Stimulated activated CD4-positive, alpha-beta T cell treated with anti-CD3 and anti-CD28 coated beads, Interleukin-2, amount 100 ng/mL, for 24 hours (primary cell): ENCODE measurements at places on chromosomes 2 and 18.
A peak's percentile ranks its signal among the peaks of the same experiment; 100 is the strongest.

DNA sequence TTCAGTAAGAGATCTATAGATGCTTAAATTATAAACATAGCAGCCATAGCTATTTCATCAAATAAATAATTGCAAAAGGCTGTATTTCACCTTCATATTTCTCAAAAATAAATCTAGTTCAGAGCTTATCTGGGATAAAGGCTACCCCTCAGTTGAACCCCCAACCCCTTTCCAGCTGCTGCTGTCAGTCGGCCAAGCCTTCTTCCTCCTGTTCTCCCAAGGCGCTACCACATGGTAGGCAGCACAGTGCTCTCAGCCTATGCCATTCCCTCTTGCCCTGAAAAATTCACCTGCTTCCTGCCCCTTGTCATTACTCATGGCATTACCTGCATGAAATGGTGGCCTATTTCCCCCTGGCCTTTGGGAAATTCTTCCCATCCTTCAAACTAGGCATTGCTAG is 136.5 kb downstream of the NYAP2 start:
- no peak for DNase-seq

- no peak for DNase-seq
These were observed 76.6 kb upstream of the GRB14 start for GRCh38 chr2:164697688-164698461.

DNA sequence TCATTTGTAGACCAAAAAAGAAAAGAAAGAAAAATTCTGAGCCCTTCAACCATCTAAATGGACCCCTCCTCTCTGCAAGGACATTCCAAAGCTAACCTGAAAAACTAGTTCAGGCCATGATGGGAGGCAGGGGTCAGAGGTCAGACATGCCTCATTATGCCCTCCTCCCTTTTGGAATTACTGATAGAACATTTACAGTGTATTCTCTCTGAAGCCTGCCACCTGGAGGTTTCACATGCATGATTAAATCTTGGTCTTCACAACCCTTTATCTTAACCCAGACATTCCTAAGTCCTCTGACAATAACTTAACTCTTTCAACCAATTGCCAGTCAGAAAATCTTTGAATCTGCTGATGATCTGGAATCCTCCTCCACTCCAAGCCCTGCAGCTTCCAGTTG is 86.0 kb downstream of the SPP2 start:
- DNase-seq: no peak

- DNase-seq: no peak
These were observed 388.6 kb upstream of the TNP1 start for GRCh38 chr2:217248312-217248935.

GRCh38 chr2:235598532-235599531 is 105.0 kb downstream of the AGAP1 start:
- no peak for DNase-seq

GRCh38 chr2:96537734-96538486 is 1.4 kb downstream of the ARID5A start:
- DNase-seq: peak; percentile 46

DNA sequence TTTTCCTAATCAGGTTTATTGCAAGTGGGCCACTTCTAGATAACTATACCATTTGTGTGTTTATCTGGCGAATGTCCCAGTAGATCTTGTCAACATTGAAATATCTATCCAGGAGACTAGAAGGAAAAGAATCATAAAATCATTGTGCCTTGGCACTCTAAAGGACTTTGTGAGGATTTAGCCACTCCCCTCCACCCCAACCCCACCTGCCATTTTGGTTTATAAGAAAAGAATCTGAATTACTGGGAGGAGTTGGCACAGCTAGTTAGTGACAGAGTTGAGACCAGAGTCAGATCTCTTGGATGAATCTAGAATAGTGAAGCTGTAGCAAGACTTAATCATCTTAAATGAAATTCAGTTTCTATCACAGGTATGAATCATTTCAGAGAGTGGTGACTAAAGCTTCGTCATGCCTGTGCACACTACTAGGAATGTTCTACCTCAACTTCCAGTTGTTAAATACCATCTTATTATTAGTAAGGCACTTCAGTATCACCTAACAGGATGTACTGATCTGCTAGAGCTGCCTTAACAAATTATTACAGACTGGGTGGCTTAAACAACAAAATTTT is 212.7 kb upstream of the SLC14A2 start:
- no peak for DNase-seq

DNA sequence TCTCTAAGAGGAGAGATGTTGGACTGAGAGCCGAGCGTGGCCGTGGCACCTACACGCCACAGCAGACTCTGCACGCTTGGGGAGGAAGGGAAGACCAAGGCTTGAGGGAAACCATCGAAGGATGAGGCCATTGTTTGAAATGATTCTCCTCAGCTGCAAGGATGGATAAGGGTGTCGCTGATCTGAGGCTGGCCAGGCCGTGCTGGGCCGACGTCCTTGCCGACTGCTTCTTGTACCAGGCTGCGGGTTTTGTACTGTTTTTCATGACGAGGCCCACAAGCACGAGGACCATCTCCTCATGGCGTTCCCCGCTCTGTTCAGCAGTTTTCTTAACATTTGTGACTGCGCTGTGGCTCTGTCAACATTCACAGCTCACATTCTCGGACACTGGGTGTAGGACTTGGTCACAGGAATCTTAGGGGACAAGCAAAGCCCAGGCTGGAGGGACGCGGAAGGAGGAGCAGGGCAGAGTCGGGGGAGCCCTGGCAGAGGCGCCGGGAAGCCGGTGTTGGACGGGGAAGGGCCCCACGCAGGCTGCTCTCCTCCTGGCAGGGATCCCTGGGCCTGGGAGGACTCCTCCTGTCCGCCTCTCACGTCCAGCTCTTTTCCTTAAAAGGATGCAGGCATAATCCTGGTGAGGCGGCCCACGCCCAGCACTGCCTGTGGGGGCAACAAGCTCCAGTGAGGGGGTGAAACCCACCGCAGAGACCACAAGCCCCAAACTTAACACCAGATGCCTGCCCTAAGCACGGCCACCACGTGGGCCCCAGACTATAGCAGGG is 259.0 kb upstream of the SALL3 start:
- no peak for DNase-seq

DNA sequence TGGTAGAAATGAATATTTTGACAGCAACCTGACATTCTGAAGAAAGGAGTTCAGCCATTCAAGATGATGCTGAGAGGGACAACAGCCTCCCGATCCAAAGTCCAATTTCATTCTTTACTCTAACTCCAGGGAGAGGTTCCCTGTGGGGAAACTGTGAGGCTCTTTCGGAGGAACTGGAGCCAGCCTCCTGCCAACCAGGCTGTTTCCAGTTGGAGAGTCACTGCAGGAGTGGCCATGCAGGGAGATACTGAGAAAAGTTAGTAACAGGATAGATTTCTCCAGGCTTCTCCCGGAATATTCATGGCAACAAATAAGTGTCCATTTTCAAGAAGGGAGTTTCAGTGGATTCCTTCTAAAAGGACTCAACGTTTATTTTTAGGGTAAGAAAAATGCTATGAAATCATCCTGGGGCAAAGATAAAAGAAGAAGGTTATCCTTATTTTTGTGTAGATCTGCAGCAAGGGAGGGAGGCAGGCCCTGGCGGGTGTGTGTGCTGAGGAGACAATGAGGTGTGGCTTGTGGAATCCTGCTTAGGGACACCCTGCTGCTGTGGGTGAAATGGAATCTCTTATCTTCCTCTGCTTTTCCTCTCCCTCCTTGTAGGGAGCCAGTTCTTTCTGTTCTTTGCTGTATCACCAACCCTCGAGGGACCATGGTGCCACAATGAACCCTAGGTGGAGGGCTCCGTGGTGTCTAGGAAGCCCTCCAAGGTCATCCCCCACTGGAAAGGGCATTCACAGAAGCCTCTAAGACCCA is 18.1 kb downstream of the KLHL14 start:
- no peak for DNase-seq

GRCh38 chr2:235934059-235934773 is 234.0 kb downstream of the GBX2 start:
- DNase-seq: no peak

- no peak for DNase-seq
These were observed 106.4 kb downstream of the ACOXL start for GRCh38 chr2:110838657-110839384.

DNA sequence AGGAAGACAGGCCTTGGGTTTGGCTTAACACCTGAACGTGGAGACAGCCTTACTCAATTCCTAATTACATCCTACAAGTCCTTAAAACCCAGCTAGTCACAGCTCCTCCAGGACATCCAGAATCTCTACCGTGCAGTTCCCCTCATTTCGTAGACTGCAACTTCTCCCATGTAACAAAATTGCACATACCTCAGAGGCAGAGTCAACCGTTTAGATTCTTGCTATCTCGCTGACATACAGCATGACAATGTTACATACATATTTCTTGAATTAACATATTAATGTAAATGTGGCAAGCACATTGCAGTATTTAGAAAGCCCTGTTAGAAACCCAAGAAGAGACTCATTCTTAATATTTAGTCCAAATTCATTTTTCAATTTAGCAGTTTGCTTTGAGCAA is 358.7 kb downstream of the SETBP1 start:
- no peak for DNase-seq

DNA sequence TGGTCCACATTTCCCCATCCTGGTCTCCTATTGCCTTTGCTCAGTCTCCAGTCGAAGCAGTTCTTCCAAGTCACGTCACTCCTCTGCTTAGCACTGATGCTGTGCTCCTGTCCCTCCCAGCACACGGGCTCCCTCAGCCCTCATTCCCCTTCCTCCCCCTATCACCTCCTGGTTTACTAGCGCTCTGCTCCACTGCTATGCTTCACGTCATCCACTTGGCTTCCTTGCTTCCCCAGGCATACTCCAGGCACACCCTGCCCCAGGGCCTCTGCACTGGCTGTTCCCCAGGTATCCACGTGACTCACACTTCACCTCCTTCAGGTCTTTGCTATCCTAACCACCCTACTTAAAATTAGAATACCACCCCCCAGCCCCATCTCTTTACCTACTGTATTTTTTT is 269.3 kb downstream of the GLI2 start:
- no peak for DNase-seq

GRCh38 chr2:67135208-67135607 is 261.9 kb upstream of the ETAA1 start:
- no peak for DNase-seq

DNA sequence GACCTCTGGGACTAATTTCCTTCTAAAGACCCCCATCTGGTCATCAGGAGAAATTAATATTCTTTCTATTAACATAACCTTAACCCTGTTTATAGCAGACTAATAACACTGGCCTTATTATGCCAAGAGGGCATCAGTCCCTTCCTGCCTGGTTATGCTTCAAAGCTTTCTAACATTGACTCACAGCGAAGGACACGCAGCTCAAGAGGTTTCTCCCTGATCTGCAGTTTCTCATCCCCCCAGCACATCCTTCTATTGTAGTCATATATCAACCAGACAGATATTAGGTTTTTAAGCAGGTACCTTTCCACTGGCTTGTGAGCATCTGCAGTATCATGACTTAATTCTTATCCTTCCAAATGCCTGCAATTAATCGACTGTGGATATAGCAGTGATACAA is 100.0 kb upstream of the CXCR4 start:
- no peak for DNase-seq

DNA sequence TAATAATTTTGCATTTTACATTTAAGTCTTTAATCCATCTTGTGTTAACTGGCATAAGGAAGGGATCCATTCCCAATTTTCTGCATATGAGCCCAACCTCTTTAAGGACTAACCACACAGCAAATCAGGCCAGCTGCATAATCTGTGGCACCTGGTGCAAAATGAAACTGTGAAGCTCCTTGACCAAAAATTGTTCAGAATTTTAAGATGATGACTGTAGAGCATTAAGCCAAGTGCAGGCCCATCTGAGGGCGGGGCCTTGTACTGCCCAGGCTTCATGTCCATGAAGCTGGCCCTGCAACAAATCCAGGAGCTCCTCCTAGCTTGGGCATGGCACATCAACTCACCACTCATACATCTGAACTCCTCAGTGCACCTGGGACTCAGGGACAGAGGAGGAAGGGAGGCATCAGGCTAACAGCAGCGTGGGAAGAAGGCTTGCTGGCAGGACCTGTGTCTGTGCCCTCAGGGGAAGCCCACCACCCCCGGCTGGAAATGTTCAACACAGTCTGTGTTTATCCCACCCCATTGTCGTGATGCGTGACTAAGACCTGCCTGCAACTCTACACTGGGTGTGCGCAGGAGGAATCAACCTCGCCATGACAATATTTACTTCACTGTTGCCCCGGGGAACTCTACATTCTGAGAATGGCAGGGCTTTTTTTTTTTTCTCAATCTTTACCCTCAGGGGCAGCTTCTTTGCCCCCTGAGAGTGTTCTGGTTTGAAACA is 128.9 kb upstream of the SIX2 start:
- no peak for DNase-seq

DNA sequence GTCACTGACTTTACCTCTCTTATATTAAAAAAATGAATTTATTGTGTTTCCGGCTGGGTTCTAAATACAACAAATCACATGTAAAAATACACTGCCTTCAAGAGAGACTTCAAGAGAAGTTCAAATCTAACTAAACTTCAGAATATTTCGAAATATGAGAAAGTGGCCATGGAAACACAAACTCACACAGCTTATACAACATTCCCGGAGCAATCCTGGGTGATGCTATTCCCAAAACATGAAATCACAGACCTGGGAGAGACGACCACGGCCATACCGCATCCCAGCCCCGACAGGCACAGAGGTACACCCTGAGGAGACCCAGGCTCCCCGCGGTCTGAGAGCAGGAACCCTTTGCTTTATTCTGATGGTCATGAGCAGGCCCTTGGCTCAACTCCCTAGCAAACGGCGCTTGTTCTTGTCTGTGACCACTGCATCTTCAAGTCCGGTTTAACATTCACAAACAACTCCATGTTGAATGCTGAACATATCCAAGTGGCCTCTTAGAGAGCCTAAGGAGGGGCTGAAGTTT is 185.4 kb upstream of the REV1 start:
- no peak for DNase-seq

GRCh38 chr2:65749545-65749944 is 317.1 kb upstream of the SPRED2 start:
- DNase-seq: no peak

- no peak for DNase-seq
These were observed 8.5 kb upstream of the TWIST2 start for GRCh38 chr2:238839428-238839827.

GRCh38 chr2:27322301-27322765 is 564 bp downstream of the MPV17 start:
- DNase-seq: no peak

GRCh38 chr18:13611142-13611600 is 115.2 kb downstream of the FAM210A start:
- DNase-seq: no peak

DNA sequence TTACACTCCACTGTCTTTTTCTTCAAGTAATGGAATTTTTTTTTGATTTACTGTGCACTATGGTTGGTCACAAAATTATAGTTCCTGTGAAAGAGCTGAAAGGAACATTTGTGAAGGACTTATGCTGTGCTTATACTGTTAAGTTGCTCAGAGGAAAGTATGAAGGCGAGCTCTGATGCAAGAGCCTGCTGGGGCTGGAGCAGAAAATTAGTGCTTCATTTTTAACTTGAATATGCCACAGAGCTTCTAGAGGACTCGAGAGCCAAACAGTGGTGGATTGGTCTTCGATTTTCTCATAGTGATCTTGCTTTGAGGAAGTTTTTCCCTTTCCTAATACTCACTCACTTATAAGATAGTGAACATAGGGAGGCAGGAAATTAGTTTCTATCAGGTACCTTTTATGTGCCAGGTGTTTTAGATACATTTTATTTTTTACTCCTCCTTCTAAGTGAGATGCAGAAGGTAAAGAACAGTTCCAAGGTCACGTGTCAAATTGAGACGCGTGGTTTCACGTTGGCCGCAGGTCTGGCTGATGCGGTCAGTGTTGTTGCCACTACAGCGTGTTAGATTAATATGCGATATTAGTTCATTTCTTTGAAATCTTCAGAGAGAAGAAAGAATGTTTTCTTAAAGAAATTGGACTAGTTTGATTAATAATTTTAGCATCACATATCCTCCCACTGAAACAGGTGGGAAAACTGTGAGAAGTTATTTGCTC is 20.2 kb downstream of the GATA6 start:
- no peak for DNase-seq
